ENCODE measurements at places on chromosomes 6 and 20. TPM values are rescaled to one million over a fixed set of nuclear protein-coding genes. Genes with fewer than 3 reads are reported as not detected.

Gene PI16
- 2.1 TPM for total RNA-seq

Gene ARFGEF3
- total RNA-seq = 3.6 TPM

Gene CRYBG1
- 36.4 TPM for total RNA-seq

Gene ECT2L
- total RNA-seq = not detected

Gene MRAP2
- total RNA-seq = 0.11 TPM

Gene COL9A3
- not detected for total RNA-seq

Gene ZBP1
- 1.7 TPM for total RNA-seq

Gene RAMACL
- 0.28 TPM for total RNA-seq

Gene THEMIS
- 72.9 TPM for total RNA-seq

Gene RHAG
- not detected for total RNA-seq

Gene PGBD1
- total RNA-seq = 0.64 TPM

DNA sequence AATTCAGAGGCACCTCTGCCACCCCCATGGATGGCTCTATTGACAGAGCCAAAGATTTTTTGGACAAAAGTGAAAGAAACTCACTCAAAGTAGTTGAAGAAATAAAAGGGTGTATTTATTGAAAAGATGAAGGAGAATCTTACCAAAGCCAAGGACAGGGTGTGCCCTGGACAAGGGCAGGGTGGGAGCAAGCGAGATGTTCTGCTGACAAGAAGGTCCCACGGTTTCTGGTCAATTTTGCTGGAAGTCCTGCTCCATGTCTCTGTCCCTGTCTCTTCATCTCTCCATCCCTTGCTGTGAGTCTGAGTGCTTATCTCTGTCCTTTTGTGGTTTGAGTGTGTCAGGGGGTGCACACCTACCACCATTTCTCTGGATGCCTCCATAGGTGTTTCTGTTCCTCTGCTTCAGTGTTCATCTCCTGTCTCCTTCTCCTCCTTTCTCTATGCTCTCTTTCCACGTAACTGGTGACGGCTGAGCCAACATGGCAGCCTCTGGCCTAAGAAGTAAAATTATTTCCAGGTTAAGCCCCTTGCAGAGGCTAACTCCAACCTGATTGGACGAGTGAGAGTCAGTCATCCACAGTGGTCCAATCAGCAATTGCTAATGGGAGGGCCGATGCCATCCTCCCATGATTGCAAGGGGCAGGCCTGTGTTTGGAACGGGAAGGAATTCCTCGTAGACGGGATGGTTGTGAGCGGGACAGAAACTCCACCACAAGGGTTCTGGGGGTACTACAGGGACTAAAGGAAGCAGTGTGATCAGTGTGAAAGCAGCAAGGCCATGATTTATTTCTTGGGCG, 502.1 kb upstream of the CDH4 start:
- no peak for ATAC-seq

- no peak for ATAC-seq
These were observed 80.8 kb downstream of the SCAF8 start for GRCh38 chr6:154814063-154814462.

- no peak for ATAC-seq
These were observed 123.6 kb downstream of the LCA5 start for GRCh38 chr6:79413562-79414002.

- peak; percentile 77 for ATAC-seq
These were observed 7.4 kb upstream of the COX4I2 start for GRCh38 chr20:31630187-31630790.

- no peak for ATAC-seq
These were observed 208.6 kb upstream of the MCHR2 start for GRCh38 chr6:100202417-100203194.

DNA sequence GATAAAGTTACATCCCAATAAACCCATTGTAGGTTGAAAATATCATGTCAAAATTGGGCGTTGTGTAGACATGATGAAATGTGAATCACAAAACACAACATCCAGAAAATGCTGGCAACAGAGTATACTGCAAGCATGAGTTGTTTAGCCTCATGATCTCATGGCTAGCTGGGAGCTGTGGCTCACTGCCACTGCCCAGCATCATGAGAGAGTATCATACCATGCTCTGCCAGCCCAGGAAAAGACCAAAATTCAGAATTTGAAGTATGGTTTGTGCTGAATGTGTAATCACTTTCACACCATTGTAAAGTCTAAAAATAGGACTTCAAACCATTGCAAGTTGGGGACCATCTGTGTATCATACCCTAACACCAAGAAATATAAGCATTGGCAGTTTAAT, 45.2 kb upstream of the SMAP1 start:
- no peak for ATAC-seq

DNA sequence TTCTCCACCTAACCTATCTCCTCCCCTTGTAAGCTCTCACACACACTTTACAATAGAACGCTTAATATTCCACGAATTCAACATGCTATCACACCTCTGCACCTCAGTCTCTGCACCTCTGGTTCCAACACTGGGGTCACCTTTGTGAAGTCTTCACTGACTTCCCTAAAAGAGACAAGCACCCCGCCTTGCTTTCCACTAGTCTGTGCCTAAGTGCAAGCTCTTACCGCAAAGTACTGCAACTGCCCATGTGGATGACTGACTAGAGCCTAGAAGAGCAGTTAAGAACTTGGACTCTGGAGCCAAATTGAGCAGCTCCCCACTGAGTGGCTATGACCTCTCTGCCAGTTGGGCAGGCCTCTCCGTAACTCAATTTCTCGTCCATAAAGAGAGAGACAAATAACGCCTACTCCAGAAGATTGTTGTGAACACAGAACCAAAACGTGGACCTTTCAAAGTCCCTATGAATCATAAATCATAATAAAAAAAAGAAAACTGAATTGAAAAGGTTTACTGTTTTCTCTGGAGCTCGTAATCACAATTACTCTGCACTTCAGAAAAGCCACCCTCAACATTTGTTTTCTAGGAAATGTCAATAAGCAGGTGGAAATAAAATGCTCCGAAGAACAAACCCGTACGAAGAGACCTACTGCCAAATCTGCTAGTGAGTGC, 1.2 kb downstream of the IFNGR1 start:
- no peak for ATAC-seq

- no peak for ATAC-seq
These were observed 30.1 kb downstream of the LAMA5 start for GRCh38 chr20:62336775-62337557.

DNA sequence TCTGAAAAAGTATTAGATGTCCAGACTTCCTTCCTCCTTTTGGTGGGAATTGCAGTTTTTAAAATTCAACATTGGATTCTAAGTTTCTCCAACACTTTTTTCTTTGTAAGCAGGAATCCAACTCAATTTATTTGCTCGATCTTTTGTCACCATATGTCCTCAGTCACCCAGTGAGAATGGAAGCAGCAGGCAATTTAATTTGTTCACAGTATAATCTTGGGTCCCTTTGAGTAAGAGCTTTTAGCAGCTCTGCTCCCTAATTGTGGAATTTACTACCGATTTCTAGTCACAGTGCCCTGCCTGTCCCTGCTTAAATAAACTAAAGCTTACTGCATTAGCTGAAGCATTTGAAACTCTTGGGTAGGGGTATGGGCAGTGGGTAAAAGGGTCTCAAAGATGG, 98.6 kb downstream of the BTBD3 start:
- no peak for ATAC-seq

GRCh38 chr6:150409576-150410066, 40.8 kb downstream of the IYD start:
- ATAC-seq = no peak

GRCh38 chr6:140846503-140847261, 1286.0 kb upstream of the GJE1 start:
- ATAC-seq = no peak

- ATAC-seq = no peak
These were observed 139.3 kb downstream of the FOXC1 start for GRCh38 chr6:1749041-1749440.

- no peak for ATAC-seq
These were observed 48.8 kb upstream of the CHRNA4 start for GRCh38 chr20:63409834-63410435.

DNA sequence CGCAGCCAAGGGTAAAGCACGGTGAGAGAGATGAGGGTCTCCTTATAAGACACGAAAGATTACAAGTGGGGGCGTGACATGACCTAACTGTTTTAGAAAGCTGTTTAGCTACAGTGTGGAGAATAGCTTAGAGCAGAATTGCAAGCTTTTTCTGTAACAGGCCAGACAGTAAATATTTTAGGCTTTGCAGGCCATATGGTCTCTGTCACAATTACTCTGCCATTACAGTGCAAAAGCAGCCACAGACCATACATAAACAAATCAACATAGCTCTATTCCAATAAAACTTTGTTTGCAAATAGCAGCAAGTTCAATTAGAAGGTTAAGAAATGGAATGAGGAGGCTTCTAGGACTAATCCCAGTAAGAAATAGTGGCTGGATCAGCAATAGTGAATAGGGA, 16.8 kb downstream of the PGM3 start:
- ATAC-seq = no peak

DNA sequence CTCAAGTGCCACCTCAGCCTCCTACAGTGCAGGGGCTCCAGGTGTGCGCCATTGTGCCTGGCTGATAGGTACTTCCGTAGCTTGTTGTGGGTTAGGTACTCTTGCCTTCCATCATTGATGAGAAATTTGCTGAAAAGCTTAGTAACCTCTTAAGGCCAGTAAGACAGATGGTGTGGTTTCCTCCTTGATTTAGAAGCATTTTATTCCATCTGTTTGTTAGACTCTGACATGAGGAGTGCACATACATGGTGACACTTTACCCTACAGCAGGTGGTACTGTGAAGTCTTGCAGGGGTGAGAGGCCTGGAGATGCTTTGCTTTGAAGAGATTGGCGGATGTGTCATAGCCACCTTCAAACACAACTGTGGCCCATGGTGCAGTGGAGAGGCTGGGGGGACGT, 14.8 kb upstream of the MTG2 start:
- ATAC-seq = no peak

DNA sequence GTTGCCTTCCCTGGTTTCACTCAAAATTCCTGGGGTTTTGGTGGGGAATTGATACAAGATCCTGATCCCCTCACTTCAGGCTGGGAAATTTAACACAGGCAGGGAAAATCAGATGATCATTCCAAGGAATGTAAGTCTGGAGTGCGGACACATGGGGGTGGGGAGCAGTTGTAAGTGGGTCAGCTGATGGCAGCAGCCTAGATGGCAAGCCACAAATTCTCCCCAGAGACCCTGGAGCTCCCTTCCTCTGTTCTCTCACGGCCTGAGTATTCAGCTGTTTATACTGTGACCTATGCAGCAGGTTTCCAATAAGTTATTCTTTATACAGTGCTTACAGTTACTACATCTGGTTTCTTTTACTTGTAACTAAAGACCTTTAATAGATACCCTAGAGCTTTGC, 144.9 kb downstream of the SH3BGRL2 start:
- no peak for ATAC-seq

- no peak for ATAC-seq
These were observed 116.4 kb upstream of the RIPOR2 start for GRCh38 chr6:25052181-25052580.

GRCh38 chr6:54846857-54847674, 495 bp downstream of the FAM83B start:
- no peak for ATAC-seq

DNA sequence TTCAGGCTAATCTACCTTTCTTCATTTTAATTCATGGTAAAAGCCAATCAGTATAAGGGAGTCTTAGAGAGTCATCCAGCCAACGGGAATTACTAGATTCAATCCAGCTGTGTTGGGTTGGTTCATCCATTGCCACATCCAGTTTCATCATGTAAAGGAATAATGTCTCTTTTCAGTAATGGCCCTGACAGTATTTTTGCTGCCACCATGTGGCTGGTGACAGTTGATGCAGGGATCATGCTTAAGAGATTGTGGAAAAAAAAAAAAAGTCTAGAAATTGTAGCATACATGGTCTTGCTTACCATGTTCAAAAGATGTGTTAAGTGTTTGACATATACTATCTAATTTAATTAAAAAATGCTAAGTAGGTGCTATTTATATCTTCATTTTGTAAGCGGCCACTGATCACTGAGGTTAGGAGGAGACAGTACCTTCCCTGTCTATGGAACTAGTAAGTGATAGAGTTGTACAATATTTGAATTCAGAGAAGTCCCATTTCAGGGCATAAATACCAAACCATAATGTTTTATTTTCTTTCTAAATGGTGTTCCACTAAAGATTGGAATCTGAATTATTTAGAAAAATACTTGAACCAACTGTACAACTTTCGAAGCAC, 135.9 kb downstream of the KHDRBS2 start:
- no peak for ATAC-seq

All from activated T-helper 17 cell treated with anti-CD3 and anti-CD28 coated beads, Interleukin-2, amount 50 U/mL, for 72 hours (primary cell).